AG09309 (cell line): ENCODE measurements at places on chromosomes 4 and X.
A peak's percentile ranks its signal among the peaks of the same experiment; 100 is the strongest.

DNA sequence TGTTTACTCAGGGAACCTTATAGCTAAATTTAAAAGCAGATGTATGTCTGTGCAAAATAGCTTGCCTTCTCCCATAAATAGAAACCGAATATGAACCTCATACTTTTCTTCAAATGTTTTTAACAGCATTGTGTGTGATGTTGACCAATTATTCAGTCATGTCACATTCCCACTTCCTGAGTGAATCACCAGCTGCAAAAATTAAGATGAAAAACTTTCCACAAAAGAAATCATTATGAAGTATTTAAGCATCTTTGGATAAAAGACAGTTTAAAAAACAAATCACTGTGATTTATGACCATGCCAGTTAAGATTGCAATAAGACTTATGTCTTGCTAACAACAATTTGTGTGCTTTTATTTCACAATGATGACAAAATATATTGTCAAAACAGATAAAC is 220.1 kb downstream of the PDGFC start:
- DNase-seq: peak; percentile 57

GRCh38 chrX:97266406-97267121 is 382.9 kb downstream of the RPA4 start:
- no peak for DNase-seq

DNA sequence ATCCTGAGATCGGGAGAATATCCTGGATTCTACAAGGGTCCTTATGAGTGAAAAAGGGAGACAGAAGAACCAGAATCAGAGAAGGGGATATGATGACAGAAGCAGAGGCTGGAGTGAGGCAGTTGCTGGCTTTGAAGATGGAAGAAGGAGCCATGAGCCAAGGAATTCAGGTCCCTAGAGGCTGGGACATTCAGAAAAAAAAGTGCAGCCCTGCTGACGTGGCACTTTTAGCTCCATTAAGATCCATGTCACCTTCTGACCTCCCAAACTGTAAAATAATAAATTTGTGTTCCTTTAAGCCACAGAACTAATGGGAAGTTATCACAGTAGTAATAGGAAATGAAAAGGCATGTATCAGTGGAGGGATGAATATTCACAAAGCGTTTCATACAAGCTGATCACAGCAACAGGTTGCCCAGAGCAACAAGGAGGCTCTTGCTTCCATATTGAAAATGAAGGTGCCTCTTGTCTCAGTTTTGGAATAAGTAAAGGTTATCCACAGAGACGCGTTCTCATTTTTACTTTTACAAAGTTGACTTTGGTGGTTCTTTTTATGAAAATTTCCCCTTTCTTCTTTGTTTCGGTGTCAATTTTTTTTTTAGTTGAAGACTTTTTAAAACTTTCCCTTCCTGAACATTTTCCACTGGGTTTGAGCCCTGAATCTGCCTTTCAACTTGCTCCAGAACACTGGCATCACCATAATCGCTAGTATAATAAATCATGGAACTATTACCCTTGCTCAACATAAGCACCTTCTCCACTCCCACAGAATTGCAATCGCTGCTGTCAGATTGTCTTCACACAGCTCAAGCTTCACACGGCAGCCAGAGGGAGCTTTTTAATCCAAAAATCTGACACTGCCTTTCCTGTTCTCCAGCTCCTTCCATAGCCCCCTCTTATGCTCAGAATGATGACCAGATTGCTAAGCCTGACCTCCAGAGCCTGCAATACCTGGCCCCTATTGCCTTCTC is 127.6 kb upstream of the RBPJ start:
- no peak for DNase-seq

GRCh38 chr4:174265916-174266315 is 17.6 kb downstream of the FBXO8 start:
- no peak for DNase-seq

GRCh38 chr4:83364312-83364711 is 29.7 kb upstream of the HPSE start:
- no peak for DNase-seq

GRCh38 chr4:102061133-102061532 is 270.6 kb downstream of the BANK1 start:
- DNase-seq: no peak

- DNase-seq: peak; percentile 86
Observed at GRCh38 chr4:53365486-53366300, at the start of gene SCFD2. SCFD2 (minus strand) TSS chr4:53366061.

- no peak for DNase-seq
Observed at GRCh38 chrX:71111141-71111843, at the start of gene IL2RG. IL2RG (minus strand) TSS chrX:71111577; CDS start chrX:71111539, 38 bp downstream.

DNA sequence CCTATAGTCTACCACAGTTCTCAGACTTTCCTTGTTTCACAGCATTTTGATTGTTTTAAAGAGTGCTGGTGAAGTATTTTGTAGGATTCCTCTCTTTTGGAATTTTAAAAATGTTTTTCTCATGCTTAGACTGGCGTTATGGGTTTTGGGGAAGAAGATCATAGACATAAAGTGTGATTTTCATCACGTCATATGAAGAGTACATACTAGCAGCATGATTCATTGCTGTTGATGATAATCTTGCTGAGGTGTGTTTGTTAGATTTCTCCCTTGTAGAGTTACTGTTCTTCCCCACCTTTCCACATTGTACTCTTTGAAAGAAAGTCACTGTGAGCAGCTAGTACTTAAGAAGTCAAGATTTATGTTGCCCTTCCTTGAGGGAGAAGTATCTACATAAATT is 396.1 kb upstream of the GNPDA2 start:
- no peak for DNase-seq

- no peak for DNase-seq
Observed at GRCh38 chrX:46333550-46333949, 211.7 kb downstream of the ZNF674 start.

GRCh38 chrX:135009057-135009610 is 13.2 kb downstream of the RTL8B start:
- no peak for DNase-seq

DNA sequence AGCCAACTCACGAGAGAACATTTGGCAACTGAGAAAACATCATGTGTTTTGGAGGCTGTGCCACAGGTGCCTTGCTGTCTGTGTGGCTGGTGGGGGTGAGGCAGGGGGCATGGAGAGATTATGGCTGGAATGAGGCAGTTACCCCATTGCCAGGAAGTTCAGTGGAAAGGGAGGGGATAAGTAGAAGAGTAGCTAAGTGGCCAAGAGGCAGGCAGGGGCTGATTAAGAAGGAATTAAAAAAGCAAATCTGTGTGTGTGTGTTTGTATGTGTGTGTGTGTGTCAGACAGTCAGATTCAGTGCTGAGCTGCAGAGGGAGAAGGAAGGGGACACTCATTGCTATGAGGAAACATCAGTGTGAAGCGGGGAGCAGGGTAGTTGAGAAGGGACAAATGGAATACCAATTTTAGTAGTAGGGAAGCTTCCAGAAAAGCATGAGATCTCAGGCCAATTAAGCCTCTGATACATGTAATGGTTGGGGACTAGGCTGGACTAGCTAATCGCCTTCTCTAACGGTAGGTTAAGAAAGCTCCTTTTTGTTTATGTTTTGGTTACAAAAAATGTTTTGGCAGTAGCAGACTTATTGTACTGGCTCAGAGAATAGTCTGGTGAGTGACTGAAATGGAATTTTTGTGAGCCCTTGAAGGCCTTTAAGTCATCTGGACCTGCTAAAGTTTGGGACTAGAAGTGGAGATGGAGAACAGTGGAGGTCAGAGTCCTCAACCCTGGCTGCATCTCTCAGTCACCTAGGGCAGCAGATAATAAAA is 18.5 kb downstream of the TMEM164 start:
- DNase-seq: peak; percentile 60

GRCh38 chr4:44845309-44845708 is 119.0 kb upstream of the GNPDA2 start:
- no peak for DNase-seq

DNA sequence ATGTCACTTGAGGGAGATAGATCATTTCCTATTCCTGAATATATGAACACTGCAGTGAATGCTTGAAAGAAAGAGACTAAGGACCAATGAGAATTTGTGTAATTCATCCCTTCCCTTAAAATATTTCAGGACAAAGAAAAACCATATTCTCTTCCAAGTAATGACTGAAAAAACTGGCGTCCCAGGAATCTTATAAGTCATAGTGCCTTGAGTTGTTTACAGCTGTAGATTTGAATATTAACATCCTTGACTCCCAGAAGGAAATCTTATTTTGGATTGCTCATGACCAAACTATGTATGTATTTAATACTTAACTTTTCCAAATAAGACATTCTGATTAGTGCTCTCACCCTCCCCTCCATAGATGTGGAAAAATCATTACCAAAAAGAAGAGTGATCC is 55.5 kb downstream of the CLDN22 start:
- no peak for DNase-seq

GRCh38 chrX:129000018-129000417 is 523.3 kb downstream of the SMARCA1 start:
- no peak for DNase-seq

DNA sequence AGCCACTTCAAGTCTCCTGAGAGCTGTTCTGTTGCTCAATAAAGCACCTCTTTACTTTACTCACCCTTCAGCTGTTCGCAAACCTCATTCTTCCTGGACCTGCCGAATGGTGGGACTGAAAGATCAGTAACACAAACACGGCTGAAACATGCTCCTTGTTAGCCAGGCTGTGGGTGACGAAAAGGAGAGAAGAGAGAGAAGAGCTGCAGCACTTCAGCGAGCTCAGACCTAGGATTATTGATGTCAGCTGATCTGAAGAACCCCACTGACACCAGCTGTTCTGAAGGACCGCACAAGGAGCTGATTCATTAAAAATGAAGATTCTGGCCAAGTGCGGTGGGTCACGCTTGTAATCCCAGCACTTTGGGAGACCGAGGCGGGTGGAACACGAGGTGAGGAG is 2020.0 kb upstream of the ADGRL3 start:
- no peak for DNase-seq

DNA sequence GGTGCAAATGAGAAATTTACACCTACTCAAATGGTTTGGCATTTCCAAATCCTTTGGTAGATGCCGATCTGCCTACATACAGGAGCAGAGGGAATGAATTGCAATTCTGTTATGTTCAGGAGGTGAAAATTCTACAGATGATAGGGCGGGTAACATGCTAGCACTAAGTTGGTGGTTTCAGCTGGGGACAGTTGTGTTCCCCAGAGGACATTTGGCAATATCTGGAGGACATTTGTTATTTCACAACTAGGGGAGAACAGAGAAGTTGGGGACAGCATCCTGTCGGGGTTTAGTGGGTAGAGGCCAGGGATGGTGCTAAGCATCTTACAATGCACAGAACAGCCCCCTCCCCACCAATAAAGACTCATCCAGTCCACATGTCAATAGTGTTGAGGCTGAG is 96.5 kb upstream of the PUDP start:
- DNase-seq: no peak

DNA sequence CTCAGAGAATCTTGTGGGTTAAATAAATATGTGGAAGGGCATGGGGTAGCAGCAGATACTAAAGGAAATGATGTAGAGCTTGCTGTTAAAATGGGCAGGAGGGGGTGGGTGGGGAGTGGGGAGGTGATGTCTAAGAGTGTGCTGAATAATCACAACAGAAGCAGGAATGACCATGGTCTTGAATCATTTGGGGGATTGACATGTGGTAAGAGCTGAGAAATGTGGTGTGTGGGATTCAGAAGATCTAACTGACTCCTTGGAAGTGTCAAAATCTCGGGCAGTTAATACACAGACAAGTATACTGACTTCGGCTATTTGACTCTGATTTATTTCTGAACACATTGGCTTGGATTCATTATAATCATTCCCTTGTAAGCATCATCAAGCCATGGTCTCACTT is 6.8 kb downstream of the VGLL1 start:
- DNase-seq: no peak

GRCh38 chr4:118765399-118765798 is 70.5 kb downstream of the SEC24D start:
- peak; percentile 99 for DNase-seq

- no peak for DNase-seq
Observed at GRCh38 chr4:153375303-153375702, 30.8 kb downstream of the MND1 start.

GRCh38 chr4:598925-599324 is 22.8 kb upstream of the TMEM271 start:
- no peak for DNase-seq

- DNase-seq: peak; percentile 28
Observed at GRCh38 chr4:169151671-169152070, 119.1 kb downstream of the SH3RF1 start.

DNA sequence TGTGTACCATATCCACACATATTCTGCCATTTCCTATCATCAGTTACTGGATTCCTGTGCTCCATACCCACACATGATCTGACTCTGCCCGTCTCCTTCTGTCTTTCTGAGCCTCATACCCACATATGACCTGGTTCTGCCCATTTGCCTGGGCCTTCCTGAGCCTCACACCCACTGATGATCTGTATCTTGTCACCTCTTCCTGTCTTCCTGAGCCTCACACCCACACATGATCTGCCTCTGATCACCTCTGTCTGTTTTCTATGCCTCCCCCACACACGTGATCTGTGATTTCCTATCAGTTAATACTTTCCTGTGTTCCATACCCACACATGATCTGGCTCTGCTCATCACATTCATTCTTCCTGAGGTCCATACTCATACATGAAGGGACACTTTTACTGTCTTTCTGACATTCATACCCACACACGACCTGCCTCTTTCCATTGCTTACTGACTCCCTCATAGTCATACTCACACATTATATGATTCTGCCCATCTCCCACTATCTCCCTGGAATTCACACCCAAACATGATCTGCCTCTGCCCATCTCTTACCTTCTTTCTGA is 32.5 kb downstream of the SCML1 start:
- DNase-seq: no peak

- DNase-seq: no peak
Observed at GRCh38 chrX:18098763-18099162, 121.9 kb downstream of the BEND2 start.

GRCh38 chr4:76987153-76987591 is 37.6 kb downstream of the SEPTIN11 start:
- peak; percentile 97 for DNase-seq

DNA sequence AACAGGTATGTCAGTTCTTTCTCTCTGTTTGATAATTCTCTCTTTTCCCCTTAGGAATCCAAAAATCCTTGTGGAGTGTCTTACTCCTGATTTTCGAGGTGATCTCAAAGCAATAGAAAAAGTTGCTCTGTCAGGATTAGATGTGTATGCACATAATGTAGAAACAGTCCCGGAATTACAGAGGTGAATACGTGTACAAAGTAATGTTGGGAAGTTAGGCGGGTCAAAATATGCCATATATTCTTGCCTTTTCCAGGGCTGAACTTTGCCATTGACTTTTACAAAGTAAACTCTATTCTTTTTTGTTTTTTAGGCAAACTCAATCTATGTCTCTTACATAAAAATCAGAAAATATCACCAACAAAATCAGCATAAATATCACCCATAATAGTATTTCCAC is 8.6 kb downstream of the LIAS start:
- no peak for DNase-seq

- no peak for DNase-seq
Observed at GRCh38 chr4:1398681-1399507, 7.3 kb downstream of the NKX1-1 start.
